ENCODE measurements at places on chromosomes 4 and X. TPM values are rescaled to one million over a fixed set of nuclear protein-coding genes. Genes with fewer than 3 reads are reported as not detected.
A peak's percentile ranks its signal among the peaks of the same experiment; 100 is the strongest.

DNA sequence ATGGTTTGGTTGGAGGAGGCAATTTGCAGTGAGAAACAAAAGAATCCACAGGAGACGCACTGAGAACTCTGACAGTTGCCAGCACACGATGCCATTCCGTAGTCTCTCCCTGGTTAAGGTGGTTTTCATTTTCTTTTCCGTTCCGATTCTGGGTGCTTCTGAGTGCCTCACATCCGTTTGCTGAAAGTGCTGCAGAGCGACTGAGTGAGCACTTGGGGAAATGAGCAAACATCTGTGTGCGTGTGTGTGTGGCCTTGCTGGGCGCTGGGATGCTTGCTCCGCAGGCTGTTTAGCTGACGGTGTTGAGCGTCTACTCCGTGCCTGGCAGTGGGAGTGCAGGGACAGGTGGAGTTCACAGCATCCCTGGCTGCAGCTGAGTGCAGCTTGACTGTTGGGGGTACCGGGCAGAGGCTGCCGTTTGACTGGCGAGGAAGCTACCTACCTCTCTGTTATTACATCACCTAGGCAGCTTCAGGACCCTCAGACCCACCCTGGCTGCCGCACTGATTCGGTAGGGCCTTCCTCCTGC, 49.3 kb downstream of the SORCS2 start:
- no peak for DNase-seq

- no peak for DNase-seq
Measured at GRCh38 chrX:42242004-42242403, 318.6 kb upstream of the CASK start.

- no peak for DNase-seq
Measured at GRCh38 chr4:138864961-138865720, 150.4 kb upstream of the NOCT start.

DNA sequence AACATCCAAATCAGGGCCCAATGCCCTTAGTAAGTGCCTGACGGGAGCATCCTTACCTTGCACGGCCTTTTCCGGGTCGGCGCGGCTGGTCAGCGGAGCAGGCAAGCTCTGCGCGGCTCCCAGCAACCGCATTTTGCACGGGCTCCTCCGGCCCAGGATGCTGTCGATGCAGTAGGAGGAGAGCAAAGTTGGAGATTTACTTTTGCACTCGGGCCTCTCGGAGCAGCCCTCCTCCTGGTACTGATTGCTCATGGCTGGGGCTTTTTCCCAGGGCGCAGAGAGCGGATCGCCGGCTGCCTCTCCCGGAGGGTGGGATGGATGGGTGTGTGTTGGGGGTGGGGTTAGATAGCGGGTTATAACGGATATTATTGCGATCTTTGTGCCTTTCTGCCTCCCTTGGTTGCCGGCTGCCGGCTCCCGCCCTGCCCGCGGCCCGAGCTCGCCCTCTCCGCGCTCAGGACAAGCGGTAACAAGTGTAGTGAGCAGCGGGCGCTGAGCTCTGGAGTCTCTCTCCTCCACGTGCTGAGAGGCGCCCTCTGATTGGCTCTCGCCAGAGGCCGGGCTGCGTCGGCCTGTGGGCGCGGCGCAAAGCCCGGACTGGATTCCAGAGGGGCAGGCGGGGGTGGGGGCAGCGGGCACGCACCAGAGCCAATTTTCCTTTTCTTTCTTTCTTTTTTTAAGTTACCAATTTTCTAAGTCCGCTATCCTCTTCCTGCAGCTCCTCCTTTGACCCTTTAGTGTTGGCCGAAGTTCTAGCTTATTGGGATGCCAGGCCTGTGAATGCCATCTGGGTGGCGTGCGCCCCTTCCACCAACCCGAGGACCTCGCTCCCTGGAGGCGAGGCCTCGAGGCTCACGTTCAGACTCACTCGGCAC, at the start of gene ARX:
ARX (minus strand) TSS at position 480 of the 875 bp plus-strand sequence; CDS start at position 252, 228 bp downstream.
- DNase-seq = peak; percentile 38

- DNase-seq = no peak
Measured at GRCh38 chr4:75643651-75644050, 13.3 kb upstream of the CDKL2 start.

GRCh38 chr4:53016099-53016820, 154.1 kb downstream of the RASL11B start:
- no peak for DNase-seq

GRCh38 chr4:26788341-26788733, 72.3 kb upstream of the STIM2 start:
- no peak for DNase-seq

DNA sequence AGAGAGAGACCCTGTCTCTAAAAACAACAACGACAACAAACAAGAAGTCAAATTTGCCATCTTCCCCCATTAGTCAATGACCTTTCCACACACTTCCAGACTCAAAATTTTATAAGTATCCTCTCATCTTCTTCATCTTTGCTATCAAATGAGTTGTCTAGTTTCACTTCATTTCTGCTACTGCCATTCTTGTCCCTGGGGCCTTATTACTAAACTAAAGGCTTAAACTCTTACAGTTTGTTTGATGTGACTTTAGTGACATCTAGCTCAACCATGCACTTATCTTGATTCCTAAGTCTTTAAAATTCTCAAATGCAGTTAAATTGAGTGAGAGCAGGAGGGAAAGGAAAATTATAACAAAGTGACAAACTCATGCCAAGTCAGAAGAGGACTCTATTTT, 271.8 kb upstream of the GK2 start:
- DNase-seq = no peak

- no peak for DNase-seq
Measured at GRCh38 chr4:15142201-15142600, 139.9 kb downstream of the CPEB2 start.

GRCh38 chr4:110503270-110504083, 27.5 kb downstream of the ENPEP start:
- no peak for DNase-seq

GRCh38 chrX:14927401-14927800, 54.2 kb downstream of the MOSPD2 start:
- no peak for DNase-seq

DNA sequence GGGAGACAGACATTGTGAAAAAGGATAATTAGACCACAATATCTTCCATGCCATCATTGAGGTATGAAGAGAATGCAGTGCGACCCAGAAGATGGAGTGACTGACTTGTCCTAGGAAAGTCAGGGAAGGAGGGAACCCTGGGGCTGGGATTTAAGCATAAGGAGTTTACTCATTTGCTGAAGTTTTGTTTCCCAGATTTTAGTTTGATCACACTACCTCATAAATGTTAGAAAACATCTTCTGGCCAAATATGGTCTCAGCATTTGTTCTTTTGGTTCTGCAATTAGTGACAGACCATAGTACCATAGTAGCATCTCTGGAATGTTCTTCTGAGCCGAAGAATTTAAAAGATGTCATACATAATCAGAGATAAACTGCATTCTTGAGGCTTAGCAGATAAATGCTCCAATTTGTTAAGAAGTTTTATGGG, 96.5 kb upstream of the PGRMC2 start:
- no peak for DNase-seq

GRCh38 chrX:40088803-40089540, 8.8 kb downstream of the BCOR start:
- no peak for DNase-seq

DNA sequence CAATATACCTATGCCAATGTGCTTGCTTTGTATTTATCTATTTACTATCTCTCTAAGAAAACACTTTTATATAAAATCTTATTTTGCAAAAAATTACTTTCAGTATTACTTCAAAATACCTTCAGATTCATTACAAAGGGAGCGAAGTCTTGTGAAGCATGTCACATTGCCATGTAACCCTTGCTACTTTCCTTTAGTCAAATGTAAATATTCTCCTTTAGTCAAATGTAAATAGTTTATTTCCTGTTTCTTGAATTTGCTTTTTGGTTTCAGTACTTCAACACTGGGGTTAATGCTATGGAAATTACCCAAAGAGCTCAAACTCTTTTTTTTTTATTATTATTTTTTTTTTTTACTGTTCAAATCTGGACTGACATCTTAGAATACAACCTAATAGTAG, 383.3 kb downstream of the GRXCR1 start:
- no peak for DNase-seq

DNA sequence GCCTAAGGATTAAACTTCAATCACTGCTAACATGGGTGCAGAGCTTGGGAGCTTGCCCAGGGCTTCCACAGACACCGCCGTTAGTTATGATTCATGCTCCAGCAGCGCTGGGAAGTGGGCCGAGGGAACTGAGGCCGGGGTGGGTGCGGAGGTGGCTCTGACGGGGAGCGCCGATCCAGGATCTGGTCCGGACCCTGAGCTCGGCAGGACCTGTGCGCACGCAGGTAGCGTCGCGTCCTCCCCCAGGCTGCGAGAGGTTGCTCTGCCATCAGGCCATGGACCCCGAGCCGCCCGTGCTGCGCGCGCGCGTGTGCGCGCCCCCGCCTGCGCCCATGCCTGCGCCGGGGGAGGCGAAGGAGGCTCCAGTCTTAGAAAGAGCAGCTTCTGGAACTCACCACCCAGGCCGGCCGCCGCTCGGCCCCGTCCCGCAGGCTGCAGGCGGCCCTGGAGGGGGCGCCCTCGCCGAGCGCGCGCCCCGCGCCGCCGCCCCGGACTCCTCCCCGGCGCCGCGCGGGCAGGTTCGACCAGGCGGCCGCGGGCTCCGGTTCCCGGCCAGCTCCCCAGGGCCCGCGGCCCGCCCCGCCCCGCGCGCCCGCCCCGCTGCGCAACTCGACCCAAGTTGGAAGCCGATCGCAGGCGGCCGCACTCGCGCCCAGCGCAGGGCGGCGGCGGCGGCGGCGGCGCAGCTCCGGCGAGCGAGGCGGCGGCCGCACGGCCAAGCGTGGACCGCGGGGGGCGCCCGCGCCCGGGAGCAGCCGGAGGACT, 732 bp upstream of the ADRA2C start:
- no peak for DNase-seq

- DNase-seq = peak; percentile 33
Measured at GRCh38 chr4:38396845-38397547, 267.0 kb upstream of the KLF3 start.

DNA sequence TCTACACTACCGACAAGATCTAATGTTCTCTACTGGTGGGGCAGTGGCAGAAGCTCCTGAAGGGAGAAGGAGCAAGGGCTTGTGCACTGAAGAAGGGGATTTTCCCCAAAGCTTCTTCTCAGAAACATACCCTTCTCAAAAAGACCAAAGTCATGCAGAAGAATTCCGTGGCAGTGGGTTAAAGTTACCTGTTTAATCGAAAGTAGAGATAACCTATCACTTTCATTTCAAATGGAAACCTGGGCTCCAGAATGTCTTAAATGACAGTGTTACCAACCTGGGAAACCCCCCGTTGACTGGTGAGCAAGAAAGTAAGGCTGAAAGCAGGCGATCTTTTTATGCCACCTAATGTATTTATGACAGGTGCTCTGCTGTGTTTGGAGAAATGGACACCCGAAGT, 92.5 kb upstream of the TEX13D start:
- DNase-seq = no peak

- no peak for DNase-seq
Measured at GRCh38 chr4:53764761-53765490, 173.6 kb upstream of the LNX1 start.

DNA sequence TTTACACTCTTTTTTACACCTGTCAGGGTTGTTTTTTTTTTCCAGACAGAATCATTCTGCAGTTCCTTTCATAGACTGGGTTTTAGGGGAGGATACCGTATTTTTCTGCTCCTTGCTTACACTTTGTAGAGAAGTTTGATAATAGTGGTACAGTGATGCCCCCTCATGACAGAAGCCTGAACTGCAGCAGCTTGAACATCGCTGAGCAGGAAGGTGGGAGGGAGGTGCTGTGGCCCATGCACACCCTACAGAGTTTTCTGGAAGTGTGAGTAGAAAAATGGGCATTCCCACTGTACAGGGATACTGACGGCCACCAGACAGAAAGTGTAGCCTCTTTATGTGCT, 54.5 kb downstream of the RAB40A start:
- DNase-seq = peak; percentile 63

GRCh38 chr4:9891740-9892139, 110.3 kb downstream of the DRD5 start:
- no peak for DNase-seq

- no peak for DNase-seq
Measured at GRCh38 chr4:68123525-68123924, 6.1 kb downstream of the TMPRSS11F start.

- DNase-seq = no peak
Measured at GRCh38 chr4:70544279-70544868, 26.0 kb downstream of the AMTN start.

GRCh38 chr4:88452912-88453311, 4.0 kb upstream of the HERC5 start:
- DNase-seq = no peak

- no peak for DNase-seq
Measured at GRCh38 chrX:53323196-53323595, 41.8 kb upstream of the IQSEC2 start.

CT47B1 gene
- polyA plus RNA-seq = not detected

CFAP99 gene
- 0.09 TPM for polyA plus RNA-seq

SSX2B gene
- polyA plus RNA-seq = not detected

ZCCHC18 gene
- 2.3 TPM for polyA plus RNA-seq

HTN3 gene
- not detected for polyA plus RNA-seq

RAB9B gene
- 3.2 TPM for polyA plus RNA-seq

NAP1L3 gene
- polyA plus RNA-seq = 8.9 TPM

VMA21 gene
- polyA plus RNA-seq = 18.0 TPM

CSAG2 gene
- not detected for polyA plus RNA-seq
